ENCODE measurements at places on chromosomes 4 and X. TPM values are rescaled to one million over a fixed set of nuclear protein-coding genes. Genes with fewer than 3 reads are reported as not detected.

DNA sequence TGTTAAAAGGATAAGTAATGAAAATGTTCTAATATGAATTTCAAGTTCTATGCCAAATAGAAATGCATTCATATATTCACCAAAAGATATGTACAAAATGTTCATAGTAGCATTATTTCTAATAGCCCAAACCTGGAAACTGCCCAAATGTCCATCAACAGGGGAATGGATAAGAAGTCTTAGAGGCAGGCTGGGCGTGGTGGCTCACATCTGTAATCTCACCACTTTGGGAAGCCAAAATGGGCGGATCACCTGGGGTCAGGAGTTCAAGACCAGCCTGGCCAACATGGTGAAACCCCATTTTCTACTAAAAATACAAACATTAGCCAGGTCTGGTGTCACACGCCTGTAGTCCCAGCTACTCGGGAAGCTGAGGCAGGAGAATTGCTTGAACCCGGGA lies 2.3 kb upstream of the HPRT1 start:
- no peak overlapping the region for H3K4me3 ChIP-seq
- no peaks in the 10 kb centered on the region for H3K27me3 ChIP-seq
- H3K27ac ChIP-seq: no peak overlapping the region
- H3K36me3 ChIP-seq: no peaks in the 10 kb centered on the region

GRCh38 chrX:118666521-118666920 lies 60.9 kb upstream of the IL13RA1 start:
- no peaks in the 10 kb centered on the region for H3K36me3 ChIP-seq
- H3K27ac ChIP-seq: no peak overlapping the region
- no peaks in the 10 kb centered on the region for H3K27me3 ChIP-seq
- H3K4me3 ChIP-seq: no peak overlapping the region
- DNase-seq: no peak
- H3K4me1 ChIP-seq: no peaks in the 10 kb centered on the region

DNA sequence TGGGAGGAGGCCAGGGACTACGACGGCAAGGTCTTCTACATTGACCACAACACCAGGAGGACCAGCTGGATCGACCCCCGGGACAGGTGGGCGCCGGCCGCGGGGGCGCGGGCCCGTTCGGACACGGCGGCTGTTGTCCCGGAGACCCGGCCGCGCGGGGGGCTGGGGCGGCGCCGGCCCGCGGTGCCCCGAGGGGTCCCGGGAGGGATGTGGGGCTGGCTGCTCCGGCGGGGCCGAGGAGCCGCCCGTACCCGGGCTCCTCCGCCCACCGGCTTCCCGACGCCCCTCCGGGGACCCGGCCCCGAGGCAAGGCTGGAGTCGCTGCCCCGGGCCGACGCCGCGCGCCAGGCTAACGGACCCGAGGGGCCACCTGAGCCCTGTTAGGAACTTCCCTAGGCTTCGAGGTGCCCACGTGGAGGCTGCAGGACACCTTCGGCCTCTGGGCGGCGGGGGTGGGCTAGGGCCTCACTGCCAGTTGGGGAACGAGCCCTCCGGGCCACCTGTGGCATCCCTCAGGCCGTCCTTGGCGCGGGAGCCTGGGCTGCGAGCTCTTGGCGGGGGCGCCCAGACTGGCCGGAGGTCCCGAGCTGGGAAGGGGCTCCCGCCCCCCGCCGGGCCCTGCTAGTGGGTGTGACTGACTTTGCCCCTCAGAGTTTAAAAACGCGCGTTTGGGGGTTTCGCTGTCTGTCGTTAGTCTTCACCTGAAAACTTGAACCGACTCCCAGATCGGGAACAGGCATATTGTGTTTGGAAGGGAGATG lies 660 bp downstream of the WWC2 start:
- H3K27ac ChIP-seq: no peak overlapping the region
- H3K27me3 ChIP-seq: peaks cover 15% of the 10 kb centered on the region
- no peaks in the 10 kb centered on the region for H3K4me1 ChIP-seq

DNA sequence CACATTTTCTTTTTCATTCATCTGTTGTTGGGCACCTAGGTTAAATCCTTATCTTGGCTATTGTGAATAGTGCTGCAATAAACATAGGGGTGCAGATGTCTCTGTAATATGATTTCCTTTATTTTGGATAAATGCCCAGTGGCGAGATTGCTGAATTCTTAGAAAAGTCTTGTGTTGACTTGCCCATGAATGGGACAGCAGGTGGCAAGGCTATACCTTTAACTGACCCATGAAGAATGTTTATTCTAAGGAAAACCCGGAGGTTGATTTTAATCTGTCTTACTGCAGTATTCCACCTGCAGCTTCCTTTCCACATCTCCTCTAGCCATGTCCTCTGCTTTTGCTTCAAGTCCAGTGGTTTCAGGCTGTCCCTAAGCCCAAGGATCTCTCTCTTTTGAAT lies 220.6 kb downstream of the SNCA start:
- H3K36me3 ChIP-seq: no peaks in the 10 kb centered on the region
- no peak for DNase-seq
- no peaks in the 10 kb centered on the region for H3K27me3 ChIP-seq
- no peak overlapping the region for H3K27ac ChIP-seq
- H3K4me3 ChIP-seq: no peak overlapping the region

GRCh38 chr4:2362266-2363055 lies 56.0 kb downstream of the ZFYVE28 start:
- no peaks in the 10 kb centered on the region for H3K4me1 ChIP-seq
- DNase-seq: no peak
- H3K27ac ChIP-seq: no peak overlapping the region
- no peaks in the 10 kb centered on the region for H3K36me3 ChIP-seq

DNA sequence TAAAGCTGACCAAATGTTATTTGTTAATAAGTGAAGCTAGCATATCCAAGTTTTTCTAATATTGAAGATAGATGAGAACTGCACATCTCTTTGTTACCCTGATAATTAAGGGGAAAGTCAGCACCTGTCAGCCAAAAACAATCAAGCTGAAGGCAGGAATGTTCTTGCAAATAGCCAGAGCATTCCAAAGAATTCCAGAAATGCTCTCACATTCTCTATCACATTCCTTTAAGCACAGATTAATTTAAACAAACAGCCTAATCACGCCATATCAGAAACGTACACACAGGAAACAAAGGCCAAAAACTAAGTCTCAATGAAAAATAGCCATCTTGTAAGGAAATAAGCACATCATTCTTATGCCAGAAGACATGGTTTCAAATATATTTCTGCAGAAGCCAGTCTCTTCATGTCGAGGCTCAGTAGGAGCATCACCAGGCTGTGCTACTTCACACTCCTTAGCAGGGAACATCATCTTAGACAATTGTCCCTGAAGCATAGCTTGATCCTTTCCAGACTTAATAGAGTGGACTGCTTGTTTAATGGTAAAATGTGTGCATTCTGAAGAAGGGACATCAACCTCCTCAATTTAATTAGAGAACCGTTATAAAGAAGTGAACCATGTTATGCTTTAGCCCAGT lies 252.9 kb upstream of the TTC29 start:
- no peaks in the 10 kb centered on the region for H3K27me3 ChIP-seq
- no peak overlapping the region for H3K27ac ChIP-seq
- H3K36me3 ChIP-seq: no peaks in the 10 kb centered on the region
- H3K4me3 ChIP-seq: no peak overlapping the region
- no peak for DNase-seq

DNA sequence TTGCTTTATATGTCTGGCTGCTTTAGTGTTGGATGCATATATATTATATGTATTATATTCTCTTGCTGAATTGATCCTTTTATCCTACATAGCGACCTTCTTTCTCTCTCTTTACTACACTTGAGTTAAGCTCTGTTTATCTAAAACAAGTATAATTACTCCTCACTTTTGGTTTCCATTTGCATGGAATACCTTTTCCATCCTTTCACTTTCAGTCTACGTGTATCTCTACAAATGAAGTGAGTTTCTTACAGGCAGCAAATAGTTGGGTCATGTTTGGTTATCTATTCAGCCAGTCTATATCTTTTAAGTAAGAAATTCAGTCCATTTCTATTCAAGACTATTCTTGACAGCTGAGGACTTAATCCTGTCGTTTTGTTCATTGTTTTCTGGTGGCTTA lies 167.5 kb upstream of the USP38 start:
- no peaks in the 10 kb centered on the region for H3K27me3 ChIP-seq
- H3K36me3 ChIP-seq: no peaks in the 10 kb centered on the region
- H3K27ac ChIP-seq: no peak overlapping the region
- peaks cover 4% of the 10 kb centered on the region for H3K4me1 ChIP-seq

- peaks cover 13% of the 10 kb centered on the region for H3K36me3 ChIP-seq
- H3K4me3 ChIP-seq: no peak overlapping the region
- no peak for DNase-seq
- H3K27ac ChIP-seq: no peak overlapping the region
- H3K27me3 ChIP-seq: no peaks in the 10 kb centered on the region
Observed at GRCh38 chr4:1984406-1985191, 24.2 kb downstream of the NELFA start.

DNA sequence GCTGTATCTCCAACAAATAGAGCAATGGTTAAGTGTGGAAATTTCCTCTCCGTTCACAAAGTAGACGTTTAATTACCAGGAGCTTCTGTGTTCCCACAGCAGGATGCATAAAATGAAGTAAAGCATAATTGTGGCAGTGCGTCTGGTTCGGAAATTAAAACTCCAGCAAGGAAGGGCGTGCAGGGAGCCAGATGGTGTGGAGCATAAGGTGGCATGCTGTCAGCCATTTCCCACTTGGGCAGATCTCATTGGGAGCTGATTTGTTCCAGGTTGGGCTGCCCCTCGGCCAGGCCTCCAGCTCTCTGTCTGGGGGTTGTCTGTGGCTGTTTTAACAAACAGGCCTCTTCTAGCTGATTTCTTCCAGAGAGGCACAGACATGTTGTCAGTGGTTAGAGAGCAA lies 182.1 kb upstream of the CLNK start:
- no peaks in the 10 kb centered on the region for H3K4me1 ChIP-seq
- DNase-seq: no peak
- no peaks in the 10 kb centered on the region for H3K36me3 ChIP-seq
- H3K27me3 ChIP-seq: no peaks in the 10 kb centered on the region

GRCh38 chrX:150364347-150365050 lies 1.4 kb downstream of the MAMLD1 start:
- H3K27me3 ChIP-seq: peaks cover 7% of the 10 kb centered on the region
- no peak for DNase-seq
- no peak overlapping the region for H3K27ac ChIP-seq
- H3K4me1 ChIP-seq: no peaks in the 10 kb centered on the region
- no peaks in the 10 kb centered on the region for H3K36me3 ChIP-seq
- H3K4me3 ChIP-seq: no peak overlapping the region

- no peaks in the 10 kb centered on the region for H3K27me3 ChIP-seq
- no peak overlapping the region for H3K4me3 ChIP-seq
- no peak overlapping the region for H3K27ac ChIP-seq
Observed at GRCh38 chrX:155899366-155899765, 18.2 kb downstream of the VAMP7 start.

DNA sequence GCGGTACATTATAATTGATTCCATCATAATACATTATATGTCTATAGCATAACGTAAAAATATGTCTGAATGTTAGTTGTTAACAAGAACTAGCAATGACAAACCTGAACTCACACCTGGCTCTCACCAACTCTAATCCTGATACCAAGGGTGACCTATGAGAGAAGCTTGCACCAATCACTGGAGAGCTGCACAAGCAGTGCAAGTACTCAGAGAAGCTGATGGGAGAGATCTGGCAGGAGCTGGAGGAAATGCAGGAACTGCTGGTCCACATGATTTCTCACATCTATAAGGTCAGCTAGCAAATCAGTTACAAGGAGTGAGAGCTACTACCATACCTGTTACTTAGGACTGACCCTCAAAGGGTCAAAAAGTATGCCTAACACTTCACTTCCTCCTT lies 74.8 kb downstream of the RAB28 start:
- DNase-seq: no peak
- no peaks in the 10 kb centered on the region for H3K4me1 ChIP-seq
- H3K27ac ChIP-seq: no peak overlapping the region
- H3K27me3 ChIP-seq: no peaks in the 10 kb centered on the region
- H3K4me3 ChIP-seq: no peak overlapping the region

DNA sequence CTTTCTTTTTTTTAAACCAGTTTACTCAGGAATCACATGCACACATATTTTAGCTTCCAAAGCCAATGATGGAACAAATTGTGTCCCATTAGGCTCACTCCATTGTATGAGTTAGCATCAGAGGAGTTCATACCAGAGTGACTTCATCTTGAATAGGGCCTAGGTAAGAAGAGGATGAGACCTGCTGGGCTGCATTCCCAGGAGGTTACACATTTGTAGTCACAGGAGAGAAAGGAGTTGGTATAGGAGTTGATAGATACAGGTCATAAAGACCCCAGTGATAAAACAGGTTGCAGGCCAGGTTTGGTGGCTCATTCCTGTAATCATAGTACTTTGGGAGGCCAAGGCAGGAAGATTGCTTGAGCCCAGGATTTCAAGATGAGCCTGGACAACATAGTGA lies 9.3 kb downstream of the PDGFRA start:
- H3K4me3 ChIP-seq: no peak overlapping the region
- no peaks in the 10 kb centered on the region for H3K27me3 ChIP-seq
- H3K27ac ChIP-seq: no peak overlapping the region
- no peaks in the 10 kb centered on the region for H3K36me3 ChIP-seq

DNA sequence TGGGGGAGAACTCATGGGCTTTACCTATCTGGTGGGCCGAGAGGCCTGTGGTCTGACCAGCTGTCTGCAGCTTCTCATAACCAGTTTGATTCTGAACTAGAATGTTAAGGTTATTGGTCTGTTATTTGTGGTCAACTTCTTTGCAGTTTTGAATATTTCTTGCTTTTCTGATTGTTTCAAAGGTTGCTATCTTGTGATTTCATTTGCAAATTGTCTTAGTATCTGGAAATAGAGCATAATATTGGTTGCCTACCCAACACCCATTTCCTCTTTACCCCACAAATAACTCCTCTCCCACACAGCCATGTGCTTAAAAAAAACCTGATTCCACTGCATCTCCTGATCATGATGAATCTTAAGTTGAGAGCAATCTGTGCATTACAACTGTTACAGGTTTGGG lies 39.1 kb upstream of the BMP2K start:
- peak; percentile 26 for DNase-seq
- peaks cover 33% of the 10 kb centered on the region for H3K4me1 ChIP-seq
- H3K27me3 ChIP-seq: no peaks in the 10 kb centered on the region
- no peak overlapping the region for H3K4me3 ChIP-seq
- H3K36me3 ChIP-seq: no peaks in the 10 kb centered on the region

DNA sequence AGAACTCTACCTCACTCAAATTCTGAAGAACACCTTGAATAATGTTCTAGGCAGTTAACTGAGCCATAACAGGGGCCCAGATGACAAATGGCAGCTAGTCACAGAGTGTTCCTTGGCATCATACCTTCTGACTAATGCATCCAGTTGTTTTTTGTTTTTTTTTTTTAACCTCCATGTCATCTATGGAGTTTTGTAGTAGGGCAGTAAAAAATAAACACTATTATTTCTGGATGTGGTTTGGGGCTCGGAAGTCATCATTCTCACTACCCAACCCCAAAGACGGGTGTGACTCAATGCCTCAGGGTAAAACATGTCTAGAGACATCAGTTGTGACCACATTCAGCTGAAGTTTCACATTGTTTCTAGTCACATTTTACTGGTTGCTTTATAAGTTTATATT lies 31.2 kb upstream of the MCF2 start:
- peak; percentile 19 for DNase-seq
- no peaks in the 10 kb centered on the region for H3K4me1 ChIP-seq
- no peak overlapping the region for H3K4me3 ChIP-seq
- no peak overlapping the region for H3K27ac ChIP-seq
- H3K36me3 ChIP-seq: no peaks in the 10 kb centered on the region

The MOB1B gene
- 11.4 TPM for total RNA-seq

The CNOT6L gene
- 10.0 TPM for total RNA-seq

The MRFAP1 gene
- total RNA-seq: 105 TPM

The PDGFC gene
- total RNA-seq: 0.18 TPM

The GAGE1 gene
- total RNA-seq: not detected

The PYURF gene
- total RNA-seq: 63.4 TPM

The RBM41 gene
- 11.3 TPM for total RNA-seq

The GNRHR gene
- not detected for total RNA-seq
